ENCODE measurements at places on chromosomes 12 and 14.

DNA sequence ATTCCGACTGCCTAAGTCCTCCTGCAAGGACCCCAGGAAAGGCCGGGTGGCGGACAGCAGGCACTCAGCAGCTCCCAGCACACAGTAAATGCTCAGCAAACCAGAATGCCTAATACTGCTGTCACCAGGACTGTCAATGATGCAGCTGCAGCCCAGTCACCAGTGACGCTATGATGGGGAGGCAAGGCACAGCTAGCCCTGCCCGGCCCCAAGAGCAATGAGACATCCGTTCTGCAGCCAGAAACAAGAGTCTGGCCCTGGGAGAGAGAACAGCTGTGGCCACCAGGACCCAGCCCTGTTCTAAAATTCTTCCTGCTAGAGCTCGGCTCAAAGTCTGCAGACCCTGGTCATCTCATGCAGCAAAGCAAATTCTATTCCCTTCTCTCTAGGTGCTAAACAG, 69.8 kb downstream of the NCOR2 start:
- DNase-seq = peak; percentile 79

DNA sequence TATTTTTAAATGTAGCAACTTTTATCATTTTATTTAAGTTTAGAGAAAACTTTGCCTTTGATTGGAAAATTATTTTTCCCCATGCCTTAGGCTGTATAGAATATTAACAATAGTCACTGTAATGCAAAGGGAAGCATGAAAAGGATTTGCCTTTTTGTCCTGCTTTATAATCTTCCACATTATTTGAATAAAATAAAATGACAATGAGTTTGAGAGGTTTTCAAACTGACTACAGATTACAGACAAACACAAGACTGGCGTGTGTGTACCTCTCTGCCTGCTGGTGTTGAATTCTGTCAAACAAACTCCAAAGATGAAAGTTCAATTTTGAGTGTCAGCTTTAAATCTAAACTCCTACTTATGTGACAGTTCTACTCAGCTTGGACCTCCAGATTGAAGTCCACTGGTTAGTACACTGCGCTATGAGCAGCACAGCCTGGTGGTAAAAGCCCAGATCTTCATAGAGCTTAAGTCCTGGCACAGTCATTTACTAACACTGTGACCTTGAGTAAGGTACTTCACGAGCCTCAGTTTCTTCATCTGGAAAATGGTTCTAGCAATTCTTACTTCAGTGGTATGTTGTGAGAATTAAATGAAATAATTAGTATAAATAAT, 98.3 kb upstream of the CPNE8 start:
- no peak for DNase-seq

GRCh38 chr14:88848571-88848970, 24.1 kb downstream of the TTC8 start:
- DNase-seq = no peak

DNA sequence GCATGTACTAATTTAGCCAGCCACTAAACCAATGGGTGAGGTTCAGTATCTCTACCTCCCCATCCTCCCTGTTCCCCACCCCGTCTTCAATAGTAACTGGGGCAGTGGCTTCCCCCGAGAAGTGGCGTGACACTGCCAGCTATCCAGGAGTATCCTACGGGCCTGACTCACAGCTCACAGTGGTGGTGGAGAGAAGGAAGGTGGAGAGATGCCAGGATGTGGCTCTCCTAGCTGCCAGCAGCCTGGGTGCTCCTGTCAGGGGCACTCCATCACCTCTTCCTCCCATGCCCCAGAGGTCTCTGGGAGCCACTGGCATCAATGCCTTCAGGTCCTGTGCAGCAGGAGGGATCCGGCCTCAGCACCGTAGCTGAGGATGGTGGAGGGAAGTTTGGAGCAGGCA, 49.0 kb downstream of the TSPAN11 start:
- DNase-seq = peak; percentile 41

DNA sequence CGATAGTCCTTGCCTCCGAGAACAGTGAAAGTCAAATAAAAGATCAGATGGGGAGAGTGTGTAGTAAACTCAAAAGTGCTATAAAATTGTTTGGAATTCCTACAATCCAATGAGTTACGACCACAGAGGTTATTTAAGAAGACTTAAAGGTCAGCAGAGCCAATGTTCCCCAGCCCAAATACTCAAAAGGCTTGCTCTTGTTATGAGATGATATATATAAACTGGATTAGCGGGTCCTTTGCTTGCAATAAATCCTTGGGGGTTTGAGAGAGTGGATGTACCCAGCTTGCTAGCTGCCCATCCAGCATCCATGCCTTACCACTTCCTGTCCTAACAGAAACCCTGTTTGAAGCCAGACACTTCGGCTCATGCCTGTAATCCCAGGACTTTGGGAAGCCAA, 29.0 kb upstream of the MED13L start:
- no peak for DNase-seq

DNA sequence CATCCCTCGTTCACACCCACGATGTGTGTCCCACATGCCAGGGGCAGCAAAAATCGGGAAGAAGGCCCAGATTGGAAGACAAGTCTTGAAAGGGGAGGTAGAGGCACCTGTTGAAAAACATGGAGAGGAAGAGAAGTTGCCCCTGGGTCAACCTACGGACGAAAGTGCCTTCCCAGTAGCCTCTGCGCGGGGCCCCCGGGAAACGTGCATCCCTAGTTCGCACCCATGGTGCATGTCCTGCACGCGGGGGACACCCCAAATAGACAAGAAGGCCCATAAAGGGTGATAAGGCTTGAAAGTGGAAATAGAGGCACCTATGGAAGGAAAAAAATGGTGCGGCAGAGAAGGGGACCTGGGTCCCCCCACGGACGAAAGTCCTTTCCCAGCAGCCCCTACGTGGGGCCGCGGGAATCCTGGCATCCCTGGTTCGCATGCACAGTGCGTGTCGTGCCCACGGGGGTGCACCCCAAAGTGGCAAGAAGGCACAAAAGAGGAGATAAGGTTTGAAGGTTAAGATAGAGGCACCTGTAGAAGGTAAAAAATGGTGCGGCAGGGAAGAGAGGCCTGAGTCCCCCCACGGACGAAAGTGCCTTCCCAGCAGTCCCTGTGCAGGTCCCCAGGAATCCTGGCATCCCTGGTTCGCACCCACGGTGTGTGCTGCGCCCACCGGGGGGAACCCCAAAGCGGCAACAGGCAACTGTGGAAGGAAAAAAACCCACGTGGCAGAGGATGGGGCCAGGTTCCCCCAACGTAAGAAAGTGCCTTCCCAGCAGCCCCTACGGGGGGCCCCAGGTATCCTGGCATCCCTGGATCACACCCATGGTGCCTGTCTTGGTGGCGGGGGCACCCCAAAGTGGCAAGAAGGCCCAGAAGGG, 278.3 kb downstream of the ALG10 start:
- DNase-seq = no peak

GRCh38 chr12:69131077-69131476, 108.3 kb upstream of the CPSF6 start:
- DNase-seq = no peak

DNA sequence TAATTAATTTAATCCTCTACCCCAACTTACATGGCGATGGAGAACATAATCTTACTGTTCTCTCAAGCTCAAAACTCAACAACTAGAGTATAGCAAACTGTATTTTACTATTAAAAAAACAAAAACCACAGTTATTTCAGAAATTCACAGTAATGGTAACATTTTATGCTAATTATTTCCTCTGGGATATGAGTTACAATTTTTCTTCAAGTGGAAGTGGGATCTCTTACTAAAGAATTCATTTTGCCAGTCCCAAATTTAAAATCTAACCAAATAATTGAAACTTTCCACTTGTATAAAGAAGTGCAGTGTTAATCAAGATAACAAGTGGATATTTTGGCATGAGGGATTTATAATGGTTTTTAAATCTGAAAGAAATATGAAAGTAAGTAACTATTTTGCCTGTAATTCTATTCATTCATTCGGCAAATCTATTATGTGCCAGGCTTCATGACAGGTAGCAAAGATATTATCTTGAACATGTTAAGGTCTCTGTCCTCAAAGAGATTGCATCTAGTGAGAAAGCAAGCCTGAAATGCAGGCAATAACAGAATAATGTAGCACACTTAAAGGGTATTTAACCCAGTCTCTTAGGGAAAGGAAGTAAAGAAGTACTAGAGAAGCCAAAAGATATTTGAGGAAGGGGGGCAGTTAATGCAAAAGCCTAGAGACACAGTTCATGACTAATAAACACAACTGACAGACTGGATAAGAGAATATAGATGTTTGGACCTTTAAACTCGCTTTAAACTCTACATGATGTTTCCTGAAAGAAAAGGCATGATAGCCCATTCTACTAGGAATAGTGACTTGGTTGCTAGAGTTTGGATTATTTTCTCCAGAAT, 44.0 kb downstream of the TAOK3 start:
- DNase-seq = no peak

DNA sequence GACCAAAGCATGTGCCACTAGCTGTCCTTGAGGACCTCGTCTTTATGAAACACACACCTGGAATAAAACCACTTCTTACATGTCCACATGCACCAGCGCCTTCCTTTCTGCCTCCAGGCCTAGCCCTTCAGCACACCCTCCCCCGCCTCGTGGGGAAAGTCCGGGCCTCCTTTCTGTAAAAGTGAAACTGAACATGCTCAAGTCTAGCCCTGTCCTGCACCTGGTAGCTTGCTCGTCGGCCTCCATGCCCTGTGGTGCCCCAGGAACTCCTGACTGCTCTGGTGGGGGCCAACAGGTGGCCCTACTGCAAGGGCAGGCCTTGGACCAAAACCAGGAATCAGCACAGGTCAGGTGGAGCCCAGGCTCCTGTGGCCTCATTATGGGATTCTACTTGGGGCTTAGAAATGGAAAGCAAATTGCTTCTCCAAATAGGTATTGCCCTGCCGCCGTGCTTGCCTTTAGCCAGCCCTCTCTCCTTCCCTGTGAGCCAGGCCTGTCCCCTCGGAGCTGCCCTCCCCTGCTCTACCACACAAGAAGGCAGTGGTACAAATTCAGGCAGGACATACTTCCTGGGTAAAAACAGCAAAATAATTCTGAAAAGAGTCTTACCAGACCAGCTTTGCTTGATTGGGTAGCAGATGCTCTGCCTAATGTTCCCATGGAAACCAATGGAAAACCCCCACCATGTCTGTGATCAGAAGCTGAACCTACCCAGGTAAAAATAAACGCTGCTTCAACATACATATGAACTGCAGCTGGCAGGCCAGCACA, 43.5 kb downstream of the ERH start:
- DNase-seq = peak; percentile 57

DNA sequence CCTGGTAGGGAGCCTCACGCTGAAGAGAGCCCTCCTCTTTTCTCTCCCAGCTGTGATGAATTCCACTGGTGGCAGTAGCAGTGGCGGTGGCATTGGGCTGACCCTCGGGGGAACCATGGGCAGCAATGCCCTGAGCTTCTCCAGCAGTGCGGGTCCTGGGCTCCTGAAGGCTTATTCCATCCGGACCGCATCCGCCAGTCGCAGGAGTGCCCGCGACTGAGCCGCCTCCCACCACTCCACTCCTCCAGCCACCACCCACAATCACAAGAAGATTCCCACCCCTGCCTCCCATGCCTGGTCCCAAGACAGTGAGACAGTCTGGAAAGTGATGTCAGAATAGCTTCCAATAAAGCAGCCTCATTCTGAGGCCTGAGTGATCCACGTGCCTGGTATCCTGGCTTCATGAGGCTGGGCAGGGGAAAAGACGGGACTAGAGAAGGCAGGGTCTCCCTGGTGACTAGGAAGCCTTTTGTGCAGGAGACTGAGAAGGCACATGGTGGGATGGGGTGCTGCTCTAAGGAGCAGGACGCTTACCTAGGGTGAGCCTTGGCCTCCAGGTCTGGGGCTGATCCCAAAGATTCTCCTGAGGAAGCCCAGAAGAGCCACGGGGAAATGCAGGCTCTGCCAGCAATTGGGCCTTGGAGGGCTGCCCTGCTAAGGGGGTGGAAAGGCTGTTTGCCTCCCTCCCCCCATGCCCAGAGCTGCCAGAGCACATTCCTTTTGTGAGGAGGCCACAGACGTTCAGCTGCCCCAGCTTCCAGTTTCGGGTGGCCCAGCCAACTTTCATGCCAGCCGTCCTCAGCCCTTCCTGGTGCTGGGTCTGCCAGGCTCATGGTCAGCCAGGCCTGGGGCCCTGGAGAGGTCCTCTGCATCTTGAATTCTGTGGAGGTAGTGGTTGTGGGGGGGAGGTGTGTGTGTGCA, 15.8 kb downstream of the KRT7 start:
- DNase-seq = no peak

DNA sequence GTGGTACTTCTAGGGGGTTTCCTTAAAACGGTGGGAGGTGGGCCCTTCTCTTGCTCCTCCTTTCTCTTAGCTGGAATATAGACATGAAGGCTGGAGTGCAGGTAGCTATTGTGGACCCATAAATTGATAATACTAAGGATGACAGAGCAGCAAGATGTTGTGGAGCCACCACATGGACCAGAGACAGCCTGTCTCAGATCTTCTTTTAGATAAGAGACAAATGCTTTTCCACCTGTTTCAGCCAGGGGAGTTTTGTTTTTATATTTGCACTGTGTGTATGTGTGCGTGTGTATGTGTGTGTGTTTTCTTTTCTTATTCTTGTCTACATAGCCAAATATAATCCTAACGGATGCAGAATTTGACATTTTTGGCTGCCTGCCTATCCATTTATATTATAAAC, 62.9 kb upstream of the HIF1A start:
- DNase-seq = no peak

- DNase-seq = no peak
These were observed 6.7 kb downstream of the PSEN1 start for GRCh38 chr14:73143003-73143402.

GRCh38 chr14:33653308-33653695, 297.6 kb downstream of the EGLN3 start:
- no peak for DNase-seq

DNA sequence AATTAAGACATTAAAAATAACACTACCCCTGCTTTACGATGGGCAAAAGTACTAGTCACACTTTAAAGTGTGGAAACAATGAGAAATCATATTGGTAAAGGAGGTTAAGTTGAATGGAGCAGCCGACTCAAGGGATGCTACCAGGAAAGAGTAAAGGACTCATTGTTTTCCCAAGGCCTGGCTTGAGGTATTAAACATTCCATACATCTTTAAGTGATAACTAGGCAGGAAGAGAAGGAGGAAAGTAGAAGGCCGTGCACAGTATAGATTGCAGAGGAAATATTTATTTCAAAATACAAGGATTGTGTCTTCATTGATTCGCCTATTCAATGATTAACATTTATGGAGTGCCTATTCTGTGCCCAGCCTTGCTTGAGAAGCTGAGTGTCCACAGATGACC, 20.6 kb upstream of the YARS2 start:
- DNase-seq = no peak

DNA sequence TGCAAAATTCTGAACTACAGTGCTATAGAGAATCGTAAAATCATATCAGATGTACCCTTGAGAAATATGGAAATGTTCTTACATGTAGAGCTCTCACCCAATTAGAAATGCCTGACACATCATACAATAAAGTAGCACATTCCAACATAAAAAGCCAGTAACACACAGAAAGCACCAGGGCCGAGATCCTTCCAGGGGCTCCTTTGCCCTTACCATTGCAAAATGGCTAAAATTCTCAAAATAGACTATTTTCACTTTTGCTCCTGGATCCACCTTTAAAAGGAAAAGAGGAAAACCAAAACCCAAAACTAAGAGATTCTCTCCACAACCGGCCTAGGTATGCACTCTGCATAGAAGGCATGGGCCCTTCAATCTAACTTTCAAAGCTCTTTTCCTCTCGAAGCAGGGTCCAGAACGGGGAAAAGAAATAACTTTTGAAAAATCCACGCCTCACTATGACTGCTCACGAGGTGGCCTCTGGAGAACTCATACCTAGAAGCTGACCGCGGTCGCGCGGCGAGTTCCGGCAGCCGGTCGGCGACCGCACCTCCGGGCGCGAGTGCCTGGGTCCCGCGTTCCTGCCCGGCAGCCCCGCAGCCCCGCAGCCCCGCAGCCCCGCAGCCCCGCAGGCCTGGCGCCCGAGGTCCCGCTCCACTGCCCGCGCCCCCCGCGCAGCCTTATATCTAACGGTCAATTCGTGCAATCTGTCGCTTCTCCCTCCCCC, 2.7 kb downstream of the OTX2 start:
- DNase-seq = peak; percentile 35
